ENCODE measurements at places on chromosomes 11 and 22.

GRCh38 chr11:17378655-17379054 is 9.8 kb downstream of the KCNJ11 start:
- no peak for DNase-seq

DNA sequence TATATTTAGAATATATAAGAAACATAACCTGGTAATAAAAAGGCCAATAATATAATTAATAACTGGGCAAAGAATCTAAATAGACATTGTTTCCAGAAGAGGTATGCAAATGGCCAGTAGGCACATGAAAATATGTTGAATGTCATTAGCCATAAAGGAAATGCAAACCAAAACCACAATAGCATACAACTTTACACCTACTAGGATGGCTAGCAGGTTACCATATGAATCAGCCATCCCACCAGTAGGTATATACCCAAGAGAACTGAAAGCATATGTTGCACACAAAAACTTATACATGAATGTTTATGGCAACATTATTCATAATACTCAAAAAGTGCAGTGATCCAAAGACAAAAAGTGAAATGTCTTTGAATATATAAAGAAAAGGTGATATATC is 2.7 kb upstream of the OR2D2 start:
- no peak for DNase-seq

GRCh38 chr11:72609045-72609444 is 65.2 kb downstream of the PDE2A start:
- DNase-seq, result no peak

DNA sequence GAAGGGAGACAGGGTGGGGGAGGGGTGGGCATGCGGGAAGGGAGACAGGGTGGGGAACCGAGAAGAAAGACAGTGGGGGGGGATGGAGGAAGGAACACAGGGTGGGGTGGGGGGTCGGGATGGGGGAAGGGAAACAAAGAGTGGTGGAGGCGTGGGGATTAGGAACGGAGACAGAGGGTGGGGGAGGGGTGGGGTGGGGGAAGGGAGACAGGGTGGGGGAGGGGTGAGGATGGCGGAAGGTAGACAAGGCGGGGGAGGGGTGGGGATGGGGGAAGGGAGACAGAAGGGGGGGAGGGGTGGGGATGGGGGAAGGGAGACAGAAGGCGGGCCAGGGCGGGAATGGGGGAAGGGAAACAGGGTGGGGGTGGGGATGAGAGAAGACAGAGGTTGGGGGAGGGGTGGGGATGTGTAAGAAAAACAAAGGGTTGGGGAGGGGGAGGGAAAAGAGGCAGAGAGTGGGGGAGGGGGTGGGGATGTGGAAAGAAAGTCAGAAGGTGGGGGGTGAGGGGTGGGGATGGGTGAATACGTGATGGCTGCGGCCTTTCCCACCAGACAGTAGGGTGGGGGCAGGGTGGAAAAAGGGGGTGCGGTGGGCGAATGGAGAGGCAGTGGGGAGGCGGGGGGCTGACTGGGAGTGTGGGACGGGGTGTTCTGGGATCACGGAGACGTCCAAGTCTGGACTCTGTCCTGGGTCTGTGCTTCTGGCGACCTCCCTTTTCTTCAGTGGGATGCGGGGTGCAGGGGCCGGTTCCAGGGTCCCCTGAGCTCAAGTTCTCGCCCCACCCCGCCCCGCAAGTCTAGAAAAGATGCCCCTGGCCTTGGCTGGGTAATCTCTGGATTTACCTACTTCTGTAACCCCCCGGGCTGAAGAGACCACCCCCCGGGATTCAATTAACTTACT is 744 bp downstream of the PRAME start:
- no peak for DNase-seq

DNA sequence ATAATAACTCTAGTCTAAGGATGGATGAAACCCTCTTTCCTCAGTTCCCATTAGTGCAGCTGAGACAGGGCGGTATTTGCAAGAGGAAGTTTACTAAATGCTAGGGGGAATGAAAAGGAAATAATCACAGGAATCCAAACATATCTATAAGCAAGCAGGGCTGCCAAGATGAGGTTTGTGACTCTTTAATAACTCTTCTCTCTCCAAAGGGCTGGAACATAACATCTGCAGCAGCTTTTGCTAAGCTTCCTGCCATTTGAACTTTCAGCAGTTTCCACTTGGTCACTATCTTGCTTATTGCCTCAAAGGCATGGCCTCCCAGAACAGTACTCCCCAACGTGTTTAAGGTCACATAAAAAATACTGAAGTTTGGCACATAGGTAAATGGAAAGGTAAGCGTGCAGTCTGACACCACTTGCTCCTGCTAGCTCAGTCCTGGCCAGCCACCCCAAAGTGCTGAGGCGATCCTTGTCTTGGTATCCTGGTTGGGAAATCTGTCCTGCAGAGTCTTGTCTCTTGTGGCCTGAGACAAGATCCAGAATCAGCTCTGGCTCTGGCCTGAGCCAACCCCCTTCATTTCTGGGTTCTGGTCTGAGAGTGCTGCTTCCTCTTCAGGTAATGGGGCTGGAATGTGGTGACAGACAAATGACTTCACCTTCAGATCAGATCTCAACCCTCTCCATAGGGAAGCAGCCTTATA is 81.8 kb downstream of the KCNC1 start:
- DNase-seq, result no peak

GRCh38 chr11:93236741-93237675 is 39.2 kb upstream of the SLC36A4 start:
- no peak for DNase-seq

- no peak for DNase-seq
These were observed 11.1 kb downstream of the GRK2 start for GRCh38 chr11:67277231-67277961.

GRCh38 chr22:41551877-41552582 is 7.8 kb upstream of the POLR3H start:
- no peak for DNase-seq

DNA sequence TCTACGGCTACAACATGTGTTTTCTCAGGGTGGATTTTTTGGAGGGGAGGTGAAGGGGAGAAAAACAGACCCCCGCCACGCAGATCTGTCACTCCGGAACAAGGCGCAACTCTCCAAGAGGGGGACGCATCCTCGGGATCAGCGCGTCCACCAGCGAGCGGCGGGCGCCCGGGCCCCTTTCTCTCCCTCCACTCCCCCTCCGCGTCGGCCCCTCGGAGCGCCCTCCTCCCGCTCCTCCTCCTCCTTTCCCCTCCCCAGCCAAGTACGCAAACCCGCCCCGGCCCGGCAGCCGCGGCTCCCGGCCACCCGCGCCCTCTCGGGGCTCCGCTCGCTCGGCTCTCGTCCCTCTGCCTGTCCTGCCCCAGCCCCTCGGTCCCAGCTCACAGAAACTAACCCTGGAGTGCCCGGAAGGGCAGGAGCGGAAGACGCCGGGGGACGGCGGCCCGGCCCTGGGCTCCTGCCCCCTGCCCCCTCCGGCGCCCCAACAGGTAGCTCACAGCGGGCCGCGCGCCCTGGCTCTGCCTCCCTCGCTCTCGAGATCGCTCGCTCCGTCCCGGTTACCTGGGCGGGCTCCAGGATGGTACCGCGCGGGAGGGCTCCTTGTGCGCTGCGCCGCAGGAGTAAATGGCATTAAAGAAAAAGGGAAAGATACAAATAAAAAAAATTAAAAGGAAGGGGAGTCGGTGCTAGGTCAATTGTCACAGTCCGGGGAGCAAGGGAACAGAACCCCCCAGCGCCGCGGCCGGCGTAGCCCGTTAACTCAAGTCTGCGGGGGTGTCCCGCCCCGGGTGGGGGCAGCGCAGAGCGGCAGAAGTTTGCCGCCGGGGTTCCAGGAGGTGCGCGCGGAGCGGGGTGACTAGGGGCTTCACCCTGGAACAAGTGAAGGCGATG is 131.4 kb upstream of the C11orf58 start:
- DNase-seq, result no peak

- DNase-seq, result no peak
These were observed 808 bp downstream of the SNAP29 start for GRCh38 chr22:20859615-20860014.

DNA sequence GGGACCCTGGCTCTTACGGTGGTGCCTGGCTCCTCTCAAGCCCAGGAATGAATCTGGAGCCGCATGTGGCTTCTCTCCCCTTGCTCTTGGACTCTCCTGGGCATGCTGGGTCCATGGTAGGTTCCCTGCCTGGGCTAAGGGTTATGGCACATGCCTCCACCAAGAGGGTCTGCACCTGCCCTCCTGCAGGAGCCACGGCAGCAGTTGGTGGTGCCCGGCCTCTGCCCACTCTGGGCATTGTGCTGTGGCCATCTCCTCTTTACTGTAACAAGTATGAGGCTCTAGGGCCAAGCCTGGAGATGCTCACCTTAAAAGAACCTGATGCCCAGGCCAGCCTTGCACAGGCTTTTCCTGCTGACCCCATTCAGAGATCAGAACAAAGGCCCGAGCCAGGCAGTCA is 104.0 kb upstream of the PITPNB start:
- DNase-seq, result no peak

GRCh38 chr11:113242767-113243397 is 71.5 kb upstream of the TTC12 start:
- no peak for DNase-seq

GRCh38 chr22:19199479-19199878 is 20.9 kb upstream of the SLC25A1 start:
- DNase-seq, result no peak

GRCh38 chr22:40660730-40661129 is 18.6 kb upstream of the MCHR1 start:
- no peak for DNase-seq

- DNase-seq, result no peak
These were observed 18.2 kb upstream of the CCDC134 start for GRCh38 chr22:41782316-41782715.

GRCh38 chr22:28103596-28103995 is 184.5 kb upstream of the PITPNB start:
- DNase-seq, result no peak

DNA sequence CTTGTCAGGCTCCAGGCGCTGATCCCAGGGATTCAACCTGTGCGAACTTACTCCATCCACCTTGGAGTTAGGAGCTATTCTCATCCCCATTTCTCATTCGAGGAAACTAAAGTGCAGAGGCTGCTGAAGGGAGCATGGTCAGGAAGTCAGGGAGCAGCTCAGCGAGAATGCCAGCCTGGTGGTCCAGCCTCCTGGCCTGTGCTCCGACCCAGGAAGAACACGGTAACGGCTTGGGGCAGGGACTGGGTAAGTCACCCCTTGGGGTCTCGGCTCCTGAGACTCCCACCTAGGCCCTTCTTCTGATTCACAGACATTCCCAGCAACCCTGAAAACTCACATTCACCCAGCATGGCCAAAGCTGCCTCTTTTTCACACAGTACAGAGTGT is 132.8 kb downstream of the CRYBB2 start:
- DNase-seq, result no peak

DNA sequence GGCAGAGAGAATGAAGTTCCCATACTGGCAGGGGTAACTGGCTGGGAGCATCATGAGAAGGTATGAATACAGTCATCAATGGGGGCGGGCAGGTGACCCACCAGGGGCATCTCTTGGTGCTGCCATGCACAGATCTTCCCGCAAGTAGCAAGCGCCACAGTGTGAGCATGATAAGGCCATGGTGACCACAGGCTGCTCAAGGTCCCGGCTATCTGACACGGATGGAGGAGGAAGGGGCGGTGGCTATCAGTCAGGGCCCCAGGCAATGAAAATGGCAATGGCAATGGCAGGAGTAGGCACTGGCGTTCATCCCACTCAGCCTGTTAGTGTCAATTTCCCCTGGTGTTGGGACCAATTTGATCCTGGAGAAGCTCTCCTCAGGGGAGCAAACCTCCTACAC is 21.6 kb downstream of the ASCL2 start:
- no peak for DNase-seq

DNA sequence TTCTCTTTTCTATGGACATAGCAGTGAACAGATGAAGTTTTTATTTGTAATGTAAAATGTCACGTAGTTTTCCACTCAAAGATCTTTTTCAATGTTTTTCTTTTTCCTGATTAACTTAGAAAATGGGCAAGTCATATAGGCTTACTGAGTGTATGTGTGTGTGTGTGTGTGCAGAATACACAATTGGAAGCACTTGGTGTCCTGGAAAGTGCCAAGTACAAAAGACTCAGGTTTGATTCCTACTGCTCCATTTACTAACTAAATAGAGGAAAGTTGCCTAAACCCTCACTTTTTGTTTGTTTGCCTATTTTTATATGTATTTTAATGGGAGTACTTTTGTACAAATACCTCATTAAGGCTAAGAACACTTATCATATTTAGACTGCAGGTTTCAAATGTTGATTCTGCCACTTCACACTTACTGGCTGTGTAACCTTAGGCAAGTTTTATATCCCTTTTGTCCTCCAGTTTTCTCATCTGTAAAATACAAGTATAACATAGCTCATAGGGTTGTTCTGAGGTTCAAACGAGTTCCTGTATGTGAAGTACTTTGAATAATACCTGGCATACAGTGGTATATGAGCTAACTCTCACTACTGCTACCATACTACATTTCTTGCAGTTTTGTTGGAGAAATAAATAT is 90.1 kb downstream of the TYR start:
- DNase-seq, result no peak

GRCh38 chr11:60879104-60879503 is 11.8 kb downstream of the ZP1 start:
- DNase-seq, result no peak

DNA sequence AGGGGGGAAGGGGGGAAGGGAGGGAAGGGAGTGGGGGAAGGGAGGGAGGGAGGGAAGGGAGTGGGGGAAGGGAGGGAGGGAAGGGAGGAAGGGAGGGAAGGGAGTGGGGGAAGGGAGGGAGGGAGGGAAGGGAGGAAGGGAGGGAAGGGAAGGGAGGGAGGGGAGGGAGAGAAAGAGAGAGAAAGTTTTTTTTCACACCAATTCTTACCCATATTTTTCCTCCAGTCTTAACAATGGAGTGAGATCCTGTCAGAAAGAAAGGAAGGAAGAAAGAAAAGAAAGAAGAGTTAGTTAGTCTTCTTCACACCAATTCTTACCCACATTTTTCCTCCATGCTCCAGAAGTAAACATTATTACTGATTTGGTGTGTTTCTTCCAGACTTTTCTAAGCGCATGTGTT is 3.0 kb upstream of the OR2AT4 start:
- no peak for DNase-seq

GRCh38 chr22:43826142-43827002 is 14.3 kb upstream of the EFCAB6 start:
- DNase-seq, result no peak

DNA sequence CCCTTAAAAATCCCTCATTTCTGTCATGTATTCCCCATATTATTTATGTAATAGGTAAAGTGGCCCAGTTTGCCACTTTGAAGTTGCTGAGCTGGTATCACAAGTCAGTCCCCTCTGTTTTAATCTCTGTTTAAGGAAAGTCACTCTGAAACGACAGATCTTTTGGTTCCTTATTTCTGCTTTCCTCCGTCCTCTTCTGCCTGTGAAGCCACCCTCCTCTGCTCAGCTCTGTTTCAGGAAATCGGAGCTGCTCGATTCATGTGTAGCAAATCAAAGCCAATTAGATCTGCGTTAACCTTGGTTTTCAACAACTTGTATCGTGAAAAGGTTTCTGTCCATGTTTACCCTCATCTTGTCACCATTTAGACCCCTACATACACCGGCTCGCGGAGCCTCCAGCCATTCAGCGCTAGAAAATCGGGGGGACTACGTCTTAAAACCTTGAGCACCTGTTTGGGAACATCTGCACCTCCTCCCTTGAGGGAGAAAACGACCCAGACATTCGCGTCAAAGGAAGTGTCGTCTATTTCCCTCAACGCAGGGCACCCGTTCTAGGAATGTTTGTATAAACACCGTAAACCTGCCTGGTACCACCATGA is 576 bp upstream of the SC5D start:
- no peak for DNase-seq
